ENCODE measurements at places on chromosomes 6 and 20.

DNA sequence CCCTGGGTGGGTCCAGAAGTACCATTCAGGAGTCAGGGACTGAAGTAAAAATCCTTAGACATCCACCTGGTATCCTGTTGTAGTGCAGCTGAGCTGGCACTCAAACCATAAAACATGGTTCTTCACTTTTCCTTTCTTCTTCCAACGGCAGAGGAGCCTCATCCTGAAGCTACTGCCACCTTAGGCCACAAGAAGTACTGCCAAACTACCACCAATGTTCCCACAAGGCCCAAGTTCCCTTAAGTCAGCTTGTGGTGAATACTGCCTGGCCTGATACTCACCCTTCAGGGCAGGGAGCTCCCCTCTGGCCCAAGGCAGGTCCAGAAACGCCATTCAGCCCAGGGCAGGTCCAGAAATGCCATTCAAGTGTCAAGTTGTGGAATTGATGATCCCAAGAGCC, 1053.4 kb upstream of the CITED2 start:
- peak; percentile 9 for DNase-seq

DNA sequence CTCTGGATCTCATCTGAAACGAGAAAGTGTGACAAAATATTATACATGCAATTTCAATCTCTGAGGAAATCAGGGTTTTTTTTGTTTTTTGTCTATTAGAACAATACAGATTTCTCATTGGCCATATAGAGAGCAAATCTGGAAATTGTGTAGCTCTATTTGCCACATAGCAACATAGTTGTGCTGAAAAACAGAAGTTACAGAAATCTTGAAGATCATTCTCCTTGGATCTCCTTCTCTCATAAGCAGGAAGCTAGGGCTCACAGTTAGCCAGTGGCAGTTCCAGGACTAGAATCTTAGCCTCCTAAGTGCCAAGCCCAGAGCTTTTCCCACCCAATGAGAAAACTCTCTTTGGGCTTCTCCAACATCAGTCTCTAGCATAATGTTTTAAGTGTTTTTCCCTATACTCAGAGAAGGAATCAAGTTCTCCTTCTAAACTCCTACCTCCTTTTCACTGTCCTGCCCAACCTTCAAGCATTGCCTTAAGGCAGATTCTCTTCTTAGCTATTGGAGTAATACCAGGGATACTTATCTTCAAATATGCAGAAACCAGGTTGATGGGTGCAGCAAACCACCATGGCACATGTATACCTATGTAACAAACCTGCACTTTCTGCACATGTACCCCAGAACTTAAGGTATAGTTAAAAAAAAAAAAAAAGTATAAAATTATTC, 211.6 kb downstream of the ALDH8A1 start:
- DNase-seq = no peak

- DNase-seq = peak; percentile 1
Measured at GRCh38 chr6:67736816-67737215, 898.3 kb upstream of the ADGRB3 start.

GRCh38 chr6:53728570-53729194, 63.1 kb upstream of the KLHL31 start:
- peak; percentile 72 for DNase-seq

GRCh38 chr6:165732696-165733488, 69.9 kb upstream of the PDE10A start:
- DNase-seq = no peak

GRCh38 chr20:60101201-60101890, 143.1 kb downstream of the CDH26 start:
- DNase-seq = no peak

DNA sequence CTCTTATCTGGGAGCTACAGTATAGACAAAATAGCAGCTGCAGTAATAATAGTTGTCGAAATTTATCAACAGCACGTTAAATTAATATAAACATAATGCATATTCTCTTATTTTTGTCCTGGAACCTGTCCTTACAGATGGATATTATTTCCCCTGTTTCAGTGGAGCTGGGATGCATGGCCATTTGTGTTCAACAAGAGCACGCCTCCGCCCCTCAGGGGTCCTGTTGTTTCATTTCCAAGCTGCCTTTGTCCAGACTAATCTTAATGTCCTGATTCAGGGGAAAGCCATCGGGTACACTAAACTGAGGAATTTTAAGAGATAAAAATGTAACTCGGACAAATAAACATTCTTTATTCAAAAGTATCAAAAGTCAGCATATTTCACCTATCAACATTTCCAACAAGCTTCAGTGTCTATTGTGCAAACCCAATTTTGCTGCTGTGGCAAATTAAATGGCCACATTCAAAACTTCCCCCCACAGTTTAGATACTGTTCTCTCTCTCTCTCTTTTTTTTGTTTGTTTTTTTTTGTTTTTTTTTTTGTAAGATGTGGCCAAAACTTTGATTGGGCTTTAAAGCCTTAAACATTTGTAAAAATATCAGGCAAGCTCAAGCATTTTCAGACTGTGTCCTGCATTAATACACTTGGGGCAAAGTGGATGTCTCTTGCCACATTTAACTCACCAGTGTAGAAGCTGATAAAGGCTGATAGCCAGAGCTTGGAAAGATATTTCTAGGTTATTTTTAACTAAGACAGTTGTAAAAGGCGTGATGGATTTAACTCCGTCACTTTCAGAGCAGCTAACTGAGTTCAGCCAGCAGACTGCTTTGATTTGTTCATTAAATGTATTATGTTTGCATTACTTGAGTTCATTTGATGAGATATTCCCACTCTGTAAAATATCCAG, 112.5 kb upstream of the QKI start:
- no peak for DNase-seq

GRCh38 chr20:34256629-34257124, 15.5 kb downstream of the ASIP start:
- no peak for DNase-seq

DNA sequence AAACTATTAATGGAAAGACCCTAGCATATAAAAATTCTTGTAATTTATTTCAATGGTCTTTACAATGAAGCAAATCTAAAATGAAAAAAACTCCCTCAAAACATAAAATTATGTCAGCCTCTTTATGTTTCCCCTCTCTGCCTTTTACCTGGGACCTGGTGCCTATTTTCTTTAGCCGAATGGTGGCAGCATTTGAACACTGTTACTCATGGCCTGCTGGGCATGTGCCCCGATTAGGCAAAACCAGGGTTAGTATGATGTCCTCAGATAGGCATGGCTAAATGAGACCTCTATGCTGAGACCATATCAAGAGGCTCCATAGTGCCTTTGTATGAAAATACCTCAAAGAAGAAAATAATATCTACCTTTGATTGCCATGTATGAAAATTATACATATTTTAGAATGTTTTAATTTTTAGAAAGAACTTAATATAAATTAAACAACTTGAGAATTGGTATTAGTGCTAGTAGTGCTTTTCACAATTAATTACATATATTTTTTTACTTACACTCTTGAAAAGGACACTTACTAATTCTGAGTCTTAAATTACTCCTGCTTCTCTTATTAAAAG, 22.5 kb upstream of the C6orf58 start:
- DNase-seq = peak; percentile 71

DNA sequence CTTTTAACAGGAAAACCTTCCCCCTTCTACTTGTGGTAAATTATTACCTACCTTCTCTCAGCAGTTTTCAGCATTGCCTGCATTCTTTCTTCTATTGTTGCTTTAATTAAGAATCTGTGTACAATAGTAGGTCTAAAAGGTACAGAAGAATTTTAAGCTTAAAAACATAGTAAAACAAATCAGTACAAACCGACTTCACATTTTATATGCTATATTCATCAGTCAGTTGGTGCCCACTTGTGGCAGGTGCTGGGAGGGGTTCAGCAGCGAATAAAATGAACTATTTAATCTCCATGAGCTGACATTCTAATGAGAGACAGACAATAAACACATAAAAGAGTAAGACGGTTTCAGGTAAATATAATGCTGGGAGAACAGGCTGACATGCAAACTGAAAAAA, 73.4 kb upstream of the FBXO30 start:
- peak; percentile 11 for DNase-seq

GRCh38 chr6:150456902-150457643, 88.3 kb downstream of the IYD start:
- DNase-seq = no peak

GRCh38 chr20:34110745-34111641, 1.1 kb downstream of the EIF2S2 start:
- DNase-seq = peak; percentile 75

DNA sequence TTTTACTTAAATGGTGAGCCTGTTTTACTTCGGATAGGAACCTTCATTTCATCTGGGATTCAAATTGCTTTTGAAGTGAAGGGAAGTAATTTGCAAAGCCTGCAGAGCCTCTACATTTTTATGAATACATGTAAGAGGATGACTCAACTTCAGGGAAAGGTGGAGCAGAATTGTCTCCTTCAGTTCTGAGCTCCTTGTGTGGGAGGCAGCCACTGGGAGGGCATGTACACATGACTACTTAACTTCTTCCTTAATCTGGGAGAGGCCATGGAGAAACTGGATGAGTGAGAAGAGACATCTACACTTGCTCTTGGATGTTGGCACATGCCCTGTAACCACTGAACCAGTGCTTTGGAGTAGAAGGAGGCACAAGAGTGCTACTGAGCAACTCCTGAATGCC, 145.1 kb upstream of the NRSN1 start:
- peak; percentile 4 for DNase-seq

DNA sequence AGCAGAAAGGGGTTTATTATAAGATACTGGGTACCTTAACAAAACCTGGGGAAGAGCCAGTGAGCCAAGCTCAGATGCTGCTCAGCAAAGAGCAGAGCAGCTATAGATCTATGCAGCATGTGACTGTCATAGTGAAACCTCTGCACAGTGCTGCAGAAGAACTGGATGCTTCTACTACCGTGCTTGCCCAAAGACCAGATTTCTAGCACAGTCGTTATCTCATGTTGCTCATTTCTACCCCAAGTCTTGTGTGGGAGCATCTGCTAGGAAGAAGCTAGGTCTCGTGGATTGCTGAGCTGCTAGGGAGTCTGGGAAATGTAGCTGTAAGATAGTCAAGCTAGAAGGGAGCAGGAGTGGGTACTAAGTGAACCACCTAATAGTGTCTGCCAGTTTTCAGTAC, 31.7 kb upstream of the GNRH2 start:
- no peak for DNase-seq

GRCh38 chr6:64006246-64006645, 370.6 kb downstream of the PHF3 start:
- DNase-seq = no peak

DNA sequence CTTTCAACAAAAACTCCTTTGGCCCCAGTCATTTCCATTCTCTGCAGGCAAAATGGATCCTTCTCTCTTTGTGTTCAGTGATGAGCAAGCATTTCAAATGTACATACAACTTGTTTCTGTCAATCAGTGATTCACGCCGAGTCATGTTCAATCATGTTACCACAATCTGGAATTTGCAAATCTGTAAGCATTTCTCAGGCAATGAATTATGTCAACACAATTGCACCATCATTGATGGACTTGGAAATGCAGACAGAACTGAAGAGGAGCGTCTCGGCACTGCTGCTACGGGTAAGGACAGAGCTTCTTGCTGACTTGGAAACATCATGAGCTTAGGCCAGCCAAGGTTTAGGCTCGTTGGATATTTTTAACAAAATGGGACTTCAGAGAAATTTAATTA, 132.8 kb upstream of the AGPAT4 start:
- peak; percentile 61 for DNase-seq

- no peak for DNase-seq
Measured at GRCh38 chr6:15761045-15761502, 98.2 kb upstream of the DTNBP1 start.

GRCh38 chr6:48889429-48889828, 573.6 kb downstream of the MMUT start:
- DNase-seq = no peak

Measured in RKO (cell line).